GM04504 (cell line): ENCODE measurements at places on chromosomes 12 and 14.

- DNase-seq, result no peak
These were observed 88.8 kb downstream of the FUT8 start for GRCh38 chr14:65501328-65501727.

- no peak for DNase-seq
These were observed 18.0 kb downstream of the TNFAIP2 start for GRCh38 chr14:103141117-103141796.

- no peak for DNase-seq
These were observed 335.4 kb upstream of the ATP2B1 start for GRCh38 chr12:90044069-90044468.

- DNase-seq, result peak; percentile 59
These were observed 36.2 kb downstream of the SYNE3 start for GRCh38 chr14:95480109-95480886.

- no peak for DNase-seq
These were observed 8.6 kb upstream of the HDAC7 start for GRCh38 chr12:47828008-47828975.

DNA sequence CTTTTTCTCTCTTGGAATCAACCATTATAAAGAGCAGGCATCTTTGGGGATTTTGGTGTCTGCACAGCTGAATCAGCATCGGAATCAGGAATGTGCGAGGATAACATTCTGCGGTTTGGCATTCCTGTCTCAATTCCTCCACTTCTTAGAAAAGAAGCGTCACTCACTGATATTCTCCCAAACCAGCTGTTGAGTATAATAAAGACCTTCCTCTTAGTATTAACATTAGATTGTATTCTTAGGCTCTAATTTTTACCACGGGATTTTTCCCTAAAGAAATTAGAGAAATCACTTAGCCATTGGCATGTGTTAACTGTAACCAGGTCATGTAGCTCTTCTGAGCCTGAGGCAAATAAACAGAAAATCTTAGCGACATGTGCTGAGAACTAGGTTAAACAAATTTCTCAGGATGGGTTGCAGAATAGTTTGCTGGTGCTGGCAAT, 128.7 kb downstream of the TMX1 start:
- peak; percentile 82 for DNase-seq

- no peak for DNase-seq
These were observed 46.6 kb downstream of the PDZRN4 start for GRCh38 chr12:41234692-41235091.

DNA sequence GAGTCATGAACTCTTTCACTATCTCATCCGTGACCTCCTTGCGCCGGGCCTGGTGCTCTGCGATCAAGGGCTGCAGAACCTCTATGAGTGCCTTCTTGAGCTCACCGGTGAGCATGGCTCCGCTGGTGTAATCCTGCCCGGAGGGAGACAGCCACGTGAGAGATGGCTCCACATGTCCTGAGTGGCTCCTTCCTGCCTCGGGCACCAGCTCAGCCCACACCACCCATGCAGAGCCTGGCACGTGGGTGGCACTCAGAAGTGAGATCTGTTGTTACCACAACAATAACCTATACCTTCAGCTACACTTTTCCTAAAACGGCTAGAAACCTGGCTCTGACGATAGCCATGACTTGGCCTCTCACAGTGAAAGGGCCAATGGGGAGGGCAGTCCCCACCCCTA, 11.8 kb downstream of the SLC25A47 start:
- no peak for DNase-seq

GRCh38 chr12:111202237-111202915, 166.5 kb downstream of the PHETA1 start:
- DNase-seq, result no peak

- DNase-seq, result no peak
These were observed 57.2 kb downstream of the EPS8 start for GRCh38 chr12:15731940-15732339.

- no peak for DNase-seq
These were observed 8.3 kb downstream of the CDKL1 start for GRCh38 chr14:50388256-50388931.

DNA sequence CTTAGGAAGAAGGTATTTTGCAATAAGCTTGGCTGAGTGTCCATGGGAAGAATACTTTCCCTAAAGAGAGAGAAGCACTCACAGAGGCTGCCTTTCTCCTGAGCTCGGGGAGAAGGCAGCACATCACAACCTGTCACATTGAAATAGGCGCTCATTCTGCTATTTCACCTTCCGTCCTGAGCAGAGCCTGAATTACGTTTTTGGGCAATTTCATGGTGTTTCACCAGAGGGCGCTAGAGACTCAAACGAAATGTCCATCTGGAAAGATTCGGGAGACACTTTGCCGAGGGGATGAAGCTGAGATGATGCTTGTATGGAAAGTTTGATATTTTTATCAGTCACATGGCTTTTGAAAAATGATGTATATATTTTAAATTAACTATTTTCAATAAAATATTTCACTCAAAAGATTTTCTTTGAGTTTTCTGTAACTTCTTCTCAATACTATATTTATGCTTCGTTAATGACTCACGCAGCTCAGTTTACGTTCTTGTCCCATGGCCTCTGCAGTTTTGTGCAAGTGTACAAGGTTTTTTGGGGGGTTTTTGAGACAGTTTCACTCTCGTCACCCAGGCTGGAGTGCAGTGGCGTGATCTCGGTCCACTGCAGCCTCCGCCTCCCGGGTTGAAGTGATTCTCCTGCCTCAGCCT, 17.4 kb upstream of the B4GALNT3 start:
- DNase-seq, result peak; percentile 12

GRCh38 chr12:68406134-68406576, 74.0 kb upstream of the MDM1 start:
- DNase-seq, result peak; percentile 88

DNA sequence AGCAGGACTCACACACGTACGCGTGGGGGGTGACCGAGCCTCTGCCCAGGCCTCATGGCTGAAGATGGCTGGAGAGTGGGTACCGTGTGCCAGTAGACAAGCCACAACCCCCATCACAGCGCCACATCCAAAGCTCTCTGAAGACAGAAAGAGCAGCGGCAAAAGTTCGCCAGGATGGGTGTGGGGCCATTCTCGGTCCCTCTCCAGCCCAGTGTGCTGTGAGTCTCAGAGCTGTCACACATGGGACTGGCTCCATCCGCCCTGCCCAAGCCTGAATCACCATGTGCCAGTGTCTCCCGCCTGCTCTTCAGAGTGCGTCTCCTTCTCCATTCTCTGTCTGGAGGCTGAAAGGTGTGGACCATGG, 5.7 kb downstream of the TMEM179 start:
- no peak for DNase-seq

DNA sequence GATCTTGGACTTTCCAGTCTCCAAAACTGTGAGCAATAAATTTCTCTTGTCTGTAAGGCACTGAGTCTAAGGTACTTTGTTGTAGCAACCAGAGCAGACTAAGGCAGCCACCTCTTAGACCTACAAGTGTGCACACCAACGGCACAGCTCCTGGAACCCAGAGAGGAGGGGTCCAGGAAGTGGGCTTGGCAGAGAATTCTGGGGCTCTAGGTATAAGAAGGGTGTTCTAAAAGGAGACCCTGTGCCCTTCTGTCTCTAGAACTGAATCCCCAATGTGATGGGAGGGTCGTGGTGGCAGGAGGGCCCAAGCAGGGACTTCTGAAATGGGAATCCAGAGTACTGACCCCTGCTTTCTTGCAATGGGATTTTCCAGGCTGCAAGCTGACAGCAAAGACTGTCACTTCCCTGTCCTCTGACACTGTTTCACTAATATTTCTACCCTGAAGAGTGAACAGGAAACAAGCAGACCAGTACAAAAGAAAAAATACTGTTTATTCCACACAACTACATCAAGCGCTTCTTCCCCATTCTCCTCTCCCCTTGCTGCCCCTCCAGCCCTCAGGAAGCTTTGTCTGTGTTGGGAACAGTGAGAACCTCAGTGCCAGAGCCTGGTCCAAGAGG, 13.6 kb upstream of the TFCP2 start:
- DNase-seq, result no peak

DNA sequence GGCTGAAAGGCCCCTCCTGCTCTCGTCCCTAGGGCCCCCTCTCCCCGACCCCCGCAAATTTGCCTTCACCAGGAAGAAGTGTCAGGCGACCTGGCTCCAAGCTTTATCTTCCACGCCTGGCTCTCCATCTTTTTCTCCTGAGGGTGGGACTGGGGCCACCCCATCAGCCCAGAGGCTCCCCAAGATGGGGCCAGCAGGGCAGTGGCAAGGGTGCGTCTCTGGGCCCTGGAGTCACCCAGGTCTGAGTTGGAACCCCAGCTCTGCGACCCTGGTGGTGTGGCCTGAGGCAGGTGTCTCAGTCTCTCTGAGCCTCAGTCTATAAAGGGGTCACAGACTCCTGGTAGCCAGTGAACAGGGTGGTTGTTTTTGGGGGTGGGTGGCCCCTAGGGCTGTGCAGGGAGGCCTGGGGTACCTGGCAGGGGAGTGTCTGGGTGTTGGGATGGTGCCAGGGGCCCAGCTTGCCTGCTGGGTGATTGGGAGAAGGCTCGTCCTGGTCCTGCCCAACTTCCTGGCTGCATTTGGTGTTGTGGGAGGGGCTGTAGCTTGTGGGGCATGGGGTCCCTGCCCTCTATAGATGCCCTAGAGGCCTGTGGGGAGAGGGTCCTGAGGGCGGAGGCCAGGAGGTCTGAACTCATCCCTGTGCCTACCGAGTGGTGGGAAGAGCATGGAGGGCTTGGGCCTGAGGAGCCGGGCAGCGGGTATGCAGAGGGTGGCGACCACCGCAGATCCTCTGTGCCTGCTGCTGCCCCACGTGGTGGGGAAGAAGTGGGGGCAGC, 7.6 kb downstream of the KIF26A start:
- no peak for DNase-seq
